Calu3 (cell line): ENCODE measurements at places on chromosomes 6 and 20. TPM values are rescaled to one million over a fixed set of nuclear protein-coding genes. Genes with fewer than 3 reads are reported as not detected.

GRCh38 chr6:52595000-52595795 is 18.3 kb upstream of the TRAM2 start:
- H3K36me3 ChIP-seq = no peaks in the 10 kb centered on the region
- no peak overlapping the region for H3K4me3 ChIP-seq
- no peak for DNase-seq
- H3K27ac ChIP-seq = no peak overlapping the region
- H3K27me3 ChIP-seq = peaks cover 13% of the 10 kb centered on the region

- DNase-seq = no peak
- H3K4me3 ChIP-seq = no peak overlapping the region
- H3K4me1 ChIP-seq = no peaks in the 10 kb centered on the region
- H3K36me3 ChIP-seq = no peaks in the 10 kb centered on the region
- H3K27me3 ChIP-seq = peaks cover 34% of the 10 kb centered on the region
Measured at GRCh38 chr6:166902211-166902755, 54.1 kb downstream of the RNASET2 start.

The SAMD10 gene
- total RNA-seq = 23.6 and 23.7 TPM in 2 replicates

DNA sequence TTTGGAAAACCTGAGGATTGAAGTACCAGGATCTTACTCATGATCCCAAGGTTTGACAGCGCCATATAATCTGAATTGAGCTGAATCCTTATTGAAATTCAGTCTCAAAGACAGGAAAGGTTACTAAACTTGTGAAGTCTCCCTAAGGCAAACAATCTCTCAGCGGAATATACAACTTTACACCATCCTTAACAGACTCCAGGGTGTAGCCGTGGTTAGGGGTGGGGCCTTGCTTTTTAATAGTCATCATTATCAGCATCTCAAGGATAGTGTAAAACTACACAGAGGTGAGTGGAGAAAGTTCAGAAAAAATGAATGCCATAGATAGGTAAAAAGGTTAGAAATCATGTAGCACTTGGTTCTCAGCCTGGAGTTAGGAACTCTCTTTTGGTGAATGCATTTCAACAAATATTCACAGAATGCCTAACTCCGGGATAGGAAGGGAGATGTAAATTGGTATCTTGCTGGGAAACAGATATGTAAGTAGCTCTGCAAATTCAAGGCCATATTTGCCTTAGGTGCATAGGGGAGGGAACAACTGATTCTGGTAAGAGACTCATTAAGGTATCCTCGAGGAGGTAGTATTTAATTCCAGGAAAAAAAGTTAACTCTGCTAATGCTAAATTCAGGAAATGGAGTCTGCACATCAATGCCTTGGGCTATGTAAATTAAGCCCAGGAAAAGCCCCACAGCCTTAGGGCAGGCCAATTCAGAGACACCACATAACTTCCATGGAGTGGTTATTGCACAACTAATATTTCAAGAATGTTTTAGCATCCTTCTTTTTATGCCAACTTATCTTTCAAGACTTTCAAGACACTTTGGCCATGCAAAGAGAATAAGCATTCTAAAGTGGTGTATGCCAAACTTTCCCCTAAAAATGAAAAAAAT is 61.6 kb downstream of the SNAP25 start:
- no peaks in the 10 kb centered on the region for H3K4me1 ChIP-seq
- H3K4me3 ChIP-seq = no peak overlapping the region
- DNase-seq = no peak
- H3K27me3 ChIP-seq = peaks cover 12% of the 10 kb centered on the region
- no peaks in the 10 kb centered on the region for H3K36me3 ChIP-seq

- peak overlapping the region; percentile 99 for H3K27ac ChIP-seq
- H3K27me3 ChIP-seq = no peaks in the 10 kb centered on the region
- H3K36me3 ChIP-seq = peaks cover 75% of the 10 kb centered on the region
Measured at GRCh38 chr6:2839195-2839981, 2.3 kb downstream of the SERPINB1 start.

DNA sequence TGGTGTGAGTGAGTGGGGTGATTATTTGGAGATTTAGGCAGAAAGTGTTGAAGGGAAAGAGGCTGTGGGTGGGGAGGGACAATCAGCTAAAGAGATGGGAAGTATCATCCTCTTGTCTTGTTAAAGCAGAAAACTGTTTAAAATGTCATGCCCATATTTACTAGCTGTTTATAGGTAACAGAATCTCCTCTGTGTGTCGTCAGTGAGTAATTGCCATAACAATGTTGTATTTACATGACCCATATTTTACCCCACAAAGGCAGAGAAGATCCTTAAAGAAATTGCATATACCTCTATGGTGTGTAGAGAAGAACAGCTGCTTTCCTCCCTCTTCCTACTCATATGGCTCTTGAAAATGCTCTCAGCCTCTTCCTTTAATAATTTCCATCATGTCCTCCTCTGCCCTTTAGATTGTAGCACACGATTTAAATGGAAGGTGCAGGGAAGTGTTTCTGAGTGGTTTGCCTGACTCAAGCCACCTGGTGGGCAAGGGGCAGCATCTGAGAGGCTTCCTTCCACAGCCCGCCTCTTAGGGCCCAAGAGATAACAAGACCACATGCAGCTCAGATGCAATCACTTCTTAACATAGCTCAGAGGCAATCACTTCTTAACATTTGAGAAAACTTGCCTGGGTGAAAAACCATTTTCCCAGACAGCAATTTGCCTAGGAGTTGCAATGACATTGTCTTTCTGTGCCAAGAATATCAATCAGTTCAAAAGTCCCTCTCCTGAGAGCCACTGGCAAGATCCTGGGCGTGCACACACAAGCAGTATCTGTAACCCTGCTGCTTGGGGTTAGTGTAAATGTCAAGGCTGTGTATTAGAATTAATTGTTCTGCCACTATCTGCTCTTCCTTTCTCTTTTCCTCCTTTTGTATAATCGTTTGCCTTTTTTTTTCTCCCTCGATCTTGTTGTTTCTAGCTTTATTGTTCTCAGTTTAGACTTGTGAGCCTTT is 44.1 kb upstream of the EDN1 start:
- H3K36me3 ChIP-seq = no peaks in the 10 kb centered on the region
- peaks cover 28% of the 10 kb centered on the region for H3K4me1 ChIP-seq
- H3K27me3 ChIP-seq = no peaks in the 10 kb centered on the region
- no peak for DNase-seq
- H3K27ac ChIP-seq = no peak overlapping the region
- no peak overlapping the region for H3K4me3 ChIP-seq

GRCh38 chr6:68635706-68636513 is 828 bp downstream of the ADGRB3 start:
- H3K4me3 ChIP-seq = peak overlapping the region; percentile 78
- DNase-seq = no peak
- H3K4me1 ChIP-seq = peaks cover 26% of the 10 kb centered on the region

DNA sequence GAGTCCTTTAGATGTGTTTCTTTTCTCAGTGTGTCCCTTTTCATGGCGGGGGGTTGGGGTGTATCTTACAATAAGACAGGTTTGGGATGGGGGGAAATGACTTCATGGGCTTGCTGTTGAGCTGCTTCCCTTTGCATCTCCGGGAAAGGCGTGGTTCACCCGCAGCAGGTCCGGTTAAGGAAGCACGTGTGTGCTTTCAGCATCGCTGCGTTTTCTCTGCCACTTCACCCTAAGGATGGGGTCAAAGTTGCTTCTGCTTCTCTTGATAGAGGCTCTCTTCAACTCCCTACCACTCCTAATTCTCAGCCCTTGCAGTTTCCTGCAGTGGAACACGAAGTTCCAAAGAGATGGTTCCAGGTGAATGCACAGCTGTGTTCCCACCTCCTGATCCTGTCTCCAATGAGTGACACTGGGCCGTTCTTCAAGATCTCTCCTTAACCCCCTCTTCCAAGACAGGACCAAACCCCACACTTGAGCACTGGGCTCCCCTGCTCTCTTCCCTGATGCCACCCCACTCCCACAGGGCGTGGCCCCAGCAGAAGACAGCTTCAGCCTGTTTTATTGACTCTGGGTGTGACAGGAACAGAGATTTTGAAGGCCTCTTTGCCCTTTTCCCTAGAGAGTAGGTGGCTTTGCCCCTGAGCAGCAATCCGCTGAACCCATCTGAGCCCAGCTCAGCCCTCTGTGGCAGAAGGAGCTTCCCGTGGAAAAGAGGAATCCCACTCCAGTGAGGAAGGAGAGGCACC is 85.2 kb downstream of the PLEKHG1 start:
- no peak overlapping the region for H3K27ac ChIP-seq
- H3K36me3 ChIP-seq = no peaks in the 10 kb centered on the region
- no peak overlapping the region for H3K4me3 ChIP-seq
- H3K4me1 ChIP-seq = no peaks in the 10 kb centered on the region

The SOX18 gene
- not detected in 2 replicates for total RNA-seq

DNA sequence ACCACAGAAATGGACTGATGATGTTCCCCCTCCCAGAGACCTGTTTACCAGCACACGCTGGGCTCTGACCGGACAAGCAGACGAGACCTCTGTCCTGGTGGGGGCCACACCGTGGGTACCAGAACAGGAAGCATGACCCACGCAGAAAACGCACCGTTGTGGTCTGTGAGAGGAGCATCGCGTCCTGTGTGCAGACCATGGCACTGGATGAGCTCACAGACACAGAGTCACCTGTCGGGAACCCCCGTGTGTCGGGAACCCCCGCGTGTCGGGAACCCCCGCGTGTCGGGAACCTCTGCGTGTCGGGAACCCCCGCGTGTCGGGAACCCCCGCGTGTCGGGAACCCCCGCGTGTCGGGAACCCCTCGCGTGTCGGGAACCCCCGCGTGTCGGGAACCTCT is 37.4 kb downstream of the MYT1 start:
- no peaks in the 10 kb centered on the region for H3K36me3 ChIP-seq
- H3K4me1 ChIP-seq = no peaks in the 10 kb centered on the region
- H3K4me3 ChIP-seq = no peak overlapping the region
- no peak overlapping the region for H3K27ac ChIP-seq

DNA sequence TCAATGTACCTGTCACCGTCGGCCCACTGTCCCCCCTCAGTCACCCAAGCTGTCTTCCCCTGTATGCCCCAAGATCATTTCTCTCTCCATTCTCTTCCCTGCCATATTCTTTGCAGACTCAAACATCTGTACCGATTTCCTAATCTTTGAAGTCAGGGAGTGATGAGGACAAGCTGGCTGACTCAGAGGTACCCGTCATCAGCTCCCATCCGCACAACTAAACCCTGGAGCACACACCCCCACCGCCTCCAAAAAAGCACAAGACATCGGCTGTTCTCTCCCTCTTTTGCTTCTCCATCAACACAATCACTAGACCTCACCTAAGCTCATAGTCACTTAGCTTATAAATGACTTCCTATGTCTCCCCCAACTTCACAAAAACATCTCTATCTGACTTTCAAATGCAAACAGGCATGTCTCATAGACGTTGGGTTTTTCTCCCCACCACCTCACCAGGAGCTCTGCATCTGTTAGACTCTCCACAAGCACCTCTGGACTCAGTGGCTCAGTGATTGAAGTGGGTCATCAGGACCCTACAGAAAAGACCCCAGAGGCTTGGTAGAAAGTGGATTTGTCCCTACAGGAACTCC is 11.5 kb upstream of the NFATC2 start:
- no peak overlapping the region for H3K4me3 ChIP-seq
- DNase-seq = no peak
- no peaks in the 10 kb centered on the region for H3K36me3 ChIP-seq
- no peak overlapping the region for H3K27ac ChIP-seq
- no peaks in the 10 kb centered on the region for H3K4me1 ChIP-seq
- peaks cover 50% of the 10 kb centered on the region for H3K27me3 ChIP-seq

- H3K27me3 ChIP-seq = no peaks in the 10 kb centered on the region
- no peak for DNase-seq
- no peak overlapping the region for H3K4me3 ChIP-seq
- H3K27ac ChIP-seq = no peak overlapping the region
- H3K36me3 ChIP-seq = no peaks in the 10 kb centered on the region
- H3K4me1 ChIP-seq = no peaks in the 10 kb centered on the region
Measured at GRCh38 chr6:101195588-101195987, 197.9 kb upstream of the GRIK2 start.

DNA sequence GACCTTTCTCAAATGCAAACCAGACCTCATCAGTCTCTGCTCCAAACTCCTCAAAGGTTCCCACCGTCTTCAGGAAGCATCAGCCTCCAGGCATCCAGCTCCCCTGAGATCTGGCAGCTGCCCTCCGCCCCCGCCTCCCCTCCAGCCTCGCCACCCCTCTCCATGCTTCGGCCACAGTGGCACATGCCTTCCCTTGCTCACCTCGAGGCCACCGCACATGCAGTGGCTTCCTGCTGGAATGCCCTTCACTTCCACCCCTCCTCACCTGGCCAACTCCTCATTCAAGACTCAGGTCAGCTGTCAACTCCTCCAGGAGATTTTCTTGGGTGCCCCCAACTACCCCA is 13.4 kb downstream of the KIAA1755 start:
- peaks cover 50% of the 10 kb centered on the region for H3K27me3 ChIP-seq
- H3K4me3 ChIP-seq = no peak overlapping the region
- H3K27ac ChIP-seq = no peak overlapping the region
- no peaks in the 10 kb centered on the region for H3K36me3 ChIP-seq
- H3K4me1 ChIP-seq = no peaks in the 10 kb centered on the region
- DNase-seq = no peak

GRCh38 chr6:40912158-40912946 is 126.7 kb downstream of the UNC5CL start:
- DNase-seq = peak; percentile 72
- no peak overlapping the region for H3K4me3 ChIP-seq
- no peak overlapping the region for H3K27ac ChIP-seq

The LKAAEAR1 gene
- total RNA-seq = not detected in 2 replicates

The C20orf144 gene
- total RNA-seq = 0.45 and 0.76 TPM in 2 replicates
